Activated T-helper 9 cell treated with anti-CD3 and anti-CD28 coated beads, Interleukin-2, amount 50 U/mL, for 16 hours (primary cell): ENCODE measurements at places on chromosomes 12 and 14.

DNA sequence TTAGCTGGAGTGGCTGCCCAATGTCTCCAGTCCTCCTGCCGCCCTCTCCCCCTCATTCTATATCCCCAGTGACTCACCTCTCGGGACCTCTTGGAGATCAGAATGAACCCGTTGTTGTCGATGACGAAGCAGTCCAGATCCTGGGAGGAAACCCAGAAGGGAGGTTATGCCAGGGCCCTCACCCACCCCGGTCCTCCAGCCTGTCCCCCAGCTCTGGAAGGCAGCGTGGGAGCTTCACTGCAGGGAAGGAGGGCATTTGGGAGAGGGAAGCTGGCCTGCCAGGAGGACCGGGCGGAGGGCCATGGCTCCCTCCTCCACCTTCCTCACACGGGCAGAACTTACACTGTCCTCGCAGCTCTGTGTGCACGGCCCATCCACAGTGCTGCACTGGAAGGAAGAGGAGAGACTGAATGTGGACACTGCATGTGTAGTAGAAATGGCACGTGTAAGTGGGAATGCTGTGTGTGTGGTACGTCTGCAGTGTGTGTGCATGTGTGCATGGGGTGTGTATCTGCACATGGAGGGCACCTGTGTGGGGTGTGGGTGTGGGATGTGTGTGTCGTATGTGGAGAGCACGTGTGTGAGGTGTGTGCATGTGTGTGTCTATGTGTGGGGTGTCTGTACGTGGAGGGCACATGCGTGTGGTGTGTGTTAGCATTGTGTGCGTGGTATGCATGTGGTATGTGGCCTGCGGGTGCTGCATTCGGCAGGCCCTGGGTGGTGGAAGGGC is 10.0 kb upstream of the LRTM2 start:
- DNase-seq = no peak

DNA sequence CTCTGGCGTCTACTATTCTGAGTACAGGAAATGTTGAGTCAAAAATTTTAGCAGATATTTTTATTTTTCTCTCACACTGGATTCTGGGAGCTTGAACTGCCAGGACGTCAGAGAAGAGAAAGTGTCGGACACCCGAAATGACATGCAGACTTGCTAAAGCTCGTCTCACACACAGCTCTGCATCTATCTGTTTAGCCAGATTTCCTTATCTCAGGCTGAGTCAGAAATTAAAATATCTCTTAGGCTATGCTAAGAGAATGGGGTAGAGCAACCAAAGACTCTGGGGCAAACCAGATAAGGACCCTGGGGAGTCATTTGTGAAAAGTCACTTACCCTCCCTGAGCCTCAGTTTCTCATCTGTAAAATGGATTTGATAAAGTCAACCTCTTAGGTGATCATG is 1124.1 kb downstream of the VRK1 start:
- no peak for DNase-seq

GRCh38 chr12:89349814-89350213 is 2.5 kb downstream of the DUSP6 start:
- no peak for DNase-seq

DNA sequence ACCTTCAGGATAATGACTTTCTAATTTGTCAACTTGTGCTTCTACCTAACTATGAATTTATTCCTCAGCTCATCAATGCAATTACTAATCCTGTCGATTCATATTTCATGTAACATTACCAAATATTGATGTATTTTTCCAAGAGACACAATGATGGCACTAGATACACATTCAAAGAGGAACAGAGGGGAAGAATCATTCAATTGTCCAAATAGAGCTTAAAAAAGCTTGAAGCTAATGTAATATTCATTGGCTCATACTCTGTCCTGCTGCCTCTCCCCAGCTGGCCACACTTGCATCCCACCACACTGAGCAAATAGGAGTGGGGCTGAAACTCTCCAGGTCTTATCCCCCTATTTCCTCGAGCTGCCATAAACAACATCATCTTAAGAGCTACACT is 9.3 kb downstream of the TESPA1 start:
- DNase-seq = no peak

- no peak for DNase-seq
Measured at GRCh38 chr14:68780358-68781160, 12.3 kb downstream of the ZFP36L1 start.

- DNase-seq = no peak
Measured at GRCh38 chr12:6946033-6946919, 2.5 kb downstream of the C12orf57 start.

DNA sequence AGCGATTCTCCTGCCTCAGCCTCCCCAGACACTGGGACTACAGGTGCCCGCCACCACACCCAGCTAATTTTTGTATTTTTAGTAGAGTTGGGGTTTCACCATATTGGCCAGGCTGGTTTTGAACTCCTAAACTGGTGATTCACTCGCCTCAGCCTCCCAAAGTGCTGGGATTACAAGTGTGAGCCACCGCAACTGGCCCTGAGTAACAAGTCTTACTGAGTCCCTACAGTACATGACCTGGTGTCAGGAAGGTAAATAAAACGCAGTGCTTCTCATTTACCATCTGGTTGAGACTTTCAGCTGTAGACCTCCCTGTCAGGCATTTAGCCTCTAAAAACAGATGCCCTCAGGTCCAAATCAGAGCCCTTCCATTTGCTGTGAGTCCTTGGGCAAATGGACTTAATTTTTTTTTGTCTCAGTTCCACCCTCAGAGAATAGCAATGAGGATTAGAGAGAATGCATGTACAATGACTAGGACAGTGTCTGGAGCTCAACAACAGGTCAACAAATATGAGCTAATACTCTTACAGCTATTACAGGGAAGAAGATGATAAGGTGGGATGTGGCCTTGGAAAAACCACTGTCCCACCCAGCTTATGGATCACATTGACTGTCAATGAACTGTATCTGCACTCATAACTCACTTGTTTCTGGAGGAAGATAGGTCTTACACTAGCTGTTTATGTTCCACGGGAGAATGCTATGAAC is 70.5 kb downstream of the PHLDA1 start:
- no peak for DNase-seq

DNA sequence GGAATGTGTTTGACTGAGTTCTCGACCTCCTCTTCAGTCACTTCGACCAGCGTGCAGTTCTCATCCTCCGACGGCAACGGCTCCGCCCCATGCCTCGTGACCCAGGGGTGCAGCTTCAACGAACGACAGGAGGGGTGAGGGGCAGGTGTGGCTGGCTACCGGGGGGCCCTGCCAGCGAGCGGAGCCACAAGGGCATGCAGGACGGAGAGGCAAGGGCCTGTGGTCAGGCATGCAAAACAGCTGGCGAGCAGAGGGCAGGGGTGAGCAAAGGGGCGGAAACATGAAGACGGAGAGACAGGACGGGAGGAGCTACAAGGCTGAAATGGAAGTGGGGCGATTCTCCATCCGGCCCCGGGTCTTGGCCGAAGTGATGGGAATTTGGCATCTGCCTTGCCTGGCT is 38.7 kb downstream of the P2RX4 start:
- DNase-seq = no peak

- no peak for DNase-seq
Measured at GRCh38 chr12:131542351-131542750, 168.5 kb upstream of the SFSWAP start.
